Stimulated activated CD4-positive, alpha-beta T cell treated with anti-CD3 and anti-CD28 coated beads, Interleukin-1b, Interleukin-23, amount 100 ng/mL, for 48 hours (primary cell): ENCODE measurements at places on chromosomes 7 and 10.

DNA sequence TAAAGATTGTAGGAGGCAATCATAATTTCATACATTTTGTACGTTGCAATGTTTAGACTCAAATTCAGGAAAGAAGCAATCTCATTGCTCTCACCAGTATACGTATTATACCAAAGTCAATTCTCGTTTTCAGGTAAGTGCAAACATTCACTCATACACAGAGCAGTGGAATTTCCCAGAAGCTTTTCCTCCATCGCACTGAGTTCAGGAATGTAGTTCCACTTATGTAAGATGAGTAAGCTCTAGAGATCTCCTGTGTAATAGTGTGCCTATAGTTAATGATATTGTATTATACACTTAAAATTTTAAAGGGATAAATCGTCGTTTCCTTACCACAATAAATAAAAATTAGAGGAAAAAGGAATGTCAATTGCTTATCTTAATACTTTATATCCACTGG lies 470.8 kb upstream of the KCND2 start:
- no peak for DNase-seq

- no peak for DNase-seq
Observed at GRCh38 chr10:34190580-34190979, 624.5 kb downstream of the PARD3 start.

DNA sequence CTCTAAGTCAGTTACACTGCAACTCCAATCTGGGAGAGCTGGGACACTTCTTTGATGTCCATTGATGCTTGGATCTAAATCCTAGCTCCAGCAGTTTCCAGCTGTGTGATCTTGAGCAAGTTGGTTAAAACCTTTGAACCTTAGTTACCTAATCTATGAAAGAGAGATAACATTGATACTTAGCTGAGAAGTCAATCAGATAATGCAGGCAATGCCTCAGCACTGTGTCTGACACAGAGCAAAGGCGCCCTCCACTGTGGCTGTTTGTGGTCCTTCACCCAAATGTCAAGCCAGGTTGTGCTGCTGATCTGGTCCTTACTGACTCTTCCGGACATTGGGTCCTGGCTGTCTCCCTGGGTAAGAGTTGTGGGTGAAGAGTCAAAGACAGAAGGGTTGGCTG lies 20.2 kb downstream of the DNTT start:
- DNase-seq: no peak

- no peak for DNase-seq
Observed at GRCh38 chr10:68598978-68599770, 39.0 kb downstream of the TET1 start.

DNA sequence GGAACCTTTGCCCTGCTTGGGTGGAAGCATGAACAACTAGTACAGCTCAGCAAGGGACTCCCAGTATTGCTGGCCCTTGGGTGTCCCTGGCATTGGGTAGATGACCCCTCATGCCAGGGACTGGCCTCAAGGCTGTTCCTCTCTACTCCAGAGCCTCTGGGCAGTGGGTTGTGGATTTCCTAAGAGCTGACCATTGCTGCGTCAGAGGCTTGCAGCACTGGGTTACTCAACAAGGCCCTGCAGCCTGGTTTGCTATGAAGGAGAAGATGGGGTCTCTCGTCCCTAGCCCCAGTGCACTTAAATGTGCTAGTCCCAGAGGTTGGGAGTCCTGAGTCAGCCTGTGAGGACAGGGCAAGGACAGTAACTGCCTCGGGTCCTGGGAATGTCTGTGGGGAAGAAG lies 2.5 kb downstream of the VSIR start:
- DNase-seq: no peak

- DNase-seq: peak; percentile 30
Observed at GRCh38 chr7:82677493-82677892, 233.9 kb upstream of the CACNA2D1 start.

DNA sequence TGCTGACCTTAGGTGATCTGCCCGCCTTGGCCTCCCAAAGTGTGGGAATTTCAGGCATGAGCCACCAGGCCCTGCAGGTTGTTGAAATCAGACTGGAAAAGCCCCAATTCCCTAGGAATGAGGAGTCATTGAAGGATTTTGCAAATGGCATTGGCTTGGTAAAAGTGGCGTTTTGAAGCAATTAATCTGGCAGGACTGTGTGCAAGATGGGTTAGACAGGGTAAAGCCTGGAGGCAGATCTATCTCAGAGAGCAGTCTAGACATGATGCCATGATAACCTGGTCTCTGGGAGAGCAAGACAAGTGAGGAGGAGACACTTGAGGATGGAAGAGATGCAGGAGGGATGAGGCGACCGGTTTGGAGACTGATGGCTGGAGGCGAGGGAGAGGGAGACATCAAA lies 45.7 kb upstream of the UBE2H start:
- no peak for DNase-seq

- DNase-seq: no peak
Observed at GRCh38 chr10:19658622-19659233, 157.5 kb upstream of the PLXDC2 start.

GRCh38 chr10:131997366-131998049 lies 15.8 kb upstream of the BNIP3 start:
- no peak for DNase-seq

DNA sequence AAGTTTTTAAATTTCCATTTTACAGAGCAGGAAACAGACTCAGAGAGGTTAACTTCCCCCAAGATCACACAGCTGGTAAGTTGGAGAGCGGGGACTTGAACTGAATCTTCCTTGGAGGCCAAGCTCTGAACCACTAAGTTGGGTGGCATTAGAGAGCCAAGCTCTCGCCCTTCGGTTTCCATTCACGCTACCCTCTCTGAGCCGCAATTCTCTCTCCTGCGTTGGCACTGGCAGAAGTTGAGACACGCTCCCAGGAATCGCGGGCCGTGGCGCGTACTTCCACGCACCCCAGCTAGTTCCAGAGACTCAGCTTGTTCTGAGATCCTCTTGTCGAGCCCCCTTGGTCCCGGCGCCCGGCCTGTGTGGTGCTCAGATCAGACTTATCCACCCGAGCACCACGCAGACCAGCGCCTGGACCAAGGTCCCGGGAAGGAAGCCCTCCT lies 29.3 kb upstream of the VAX1 start:
- no peak for DNase-seq

DNA sequence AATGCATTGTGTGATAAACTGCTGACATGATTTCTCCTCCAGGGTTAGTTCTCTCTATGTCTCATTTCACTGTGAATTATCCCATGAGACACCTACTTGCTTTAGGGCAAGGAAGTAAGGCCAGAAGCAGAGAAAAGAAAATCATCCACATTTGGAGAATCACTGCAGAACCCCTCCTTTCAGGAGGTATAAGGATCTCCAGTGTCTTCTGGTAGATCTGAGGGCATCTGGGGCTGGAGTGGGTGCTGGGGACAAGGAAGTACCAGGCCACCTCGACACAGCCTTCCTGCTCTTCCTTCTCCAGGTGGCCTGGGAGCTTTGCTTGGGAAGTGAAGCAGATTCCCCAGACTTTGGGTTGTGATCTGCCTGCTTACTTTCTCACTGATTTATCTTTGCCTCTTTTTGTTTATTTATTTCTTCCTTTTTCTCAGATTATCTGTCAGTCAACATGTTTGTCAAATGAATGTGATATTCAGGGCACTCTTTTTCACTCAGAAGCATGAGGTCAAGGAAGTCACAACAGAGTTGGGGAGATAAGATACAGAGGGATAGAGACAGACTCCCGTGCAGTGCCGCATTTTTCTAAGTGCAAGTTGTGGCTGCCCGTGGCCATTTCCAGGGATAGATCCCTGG lies 12.4 kb upstream of the CAMK2G start:
- no peak for DNase-seq

DNA sequence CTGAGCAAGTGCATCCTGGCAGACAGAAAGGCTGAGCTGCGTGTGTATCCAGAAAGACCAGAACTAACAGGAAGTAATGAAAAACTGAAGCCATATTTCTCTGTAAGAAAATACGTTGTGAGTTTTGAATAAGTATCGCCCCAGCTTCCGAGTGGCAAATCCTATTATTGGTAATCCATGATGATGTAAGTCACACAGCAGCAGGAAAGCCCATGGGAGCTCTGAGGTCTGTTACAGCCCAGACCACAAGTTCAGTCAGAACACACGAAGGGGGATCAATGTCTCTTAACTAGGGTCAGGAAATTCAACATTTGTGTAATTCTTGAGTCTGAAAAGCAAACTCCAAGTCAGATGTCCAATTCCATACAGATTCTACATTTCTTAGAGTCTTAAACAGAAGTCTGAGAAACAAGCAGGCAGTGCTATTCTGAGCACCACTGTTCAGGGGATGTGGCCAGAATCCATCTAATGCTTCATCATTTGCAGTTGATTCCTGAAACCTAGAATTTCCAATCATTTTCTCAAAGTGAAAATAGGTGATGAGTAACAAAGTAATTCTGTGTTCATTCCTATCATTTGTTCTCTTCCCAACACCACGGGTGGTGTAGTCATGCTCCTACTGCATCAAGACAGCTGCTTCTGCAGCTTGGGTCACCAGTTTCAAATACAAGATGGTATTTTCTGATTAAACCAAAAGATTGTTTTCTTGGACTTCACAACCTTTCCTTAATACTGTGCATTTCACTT lies at the start of gene LRIT2:
LRIT2 (minus strand) TSS at position 118 of the 747 bp plus-strand sequence; CDS start at position 94, 24 bp downstream.
- no peak for DNase-seq

DNA sequence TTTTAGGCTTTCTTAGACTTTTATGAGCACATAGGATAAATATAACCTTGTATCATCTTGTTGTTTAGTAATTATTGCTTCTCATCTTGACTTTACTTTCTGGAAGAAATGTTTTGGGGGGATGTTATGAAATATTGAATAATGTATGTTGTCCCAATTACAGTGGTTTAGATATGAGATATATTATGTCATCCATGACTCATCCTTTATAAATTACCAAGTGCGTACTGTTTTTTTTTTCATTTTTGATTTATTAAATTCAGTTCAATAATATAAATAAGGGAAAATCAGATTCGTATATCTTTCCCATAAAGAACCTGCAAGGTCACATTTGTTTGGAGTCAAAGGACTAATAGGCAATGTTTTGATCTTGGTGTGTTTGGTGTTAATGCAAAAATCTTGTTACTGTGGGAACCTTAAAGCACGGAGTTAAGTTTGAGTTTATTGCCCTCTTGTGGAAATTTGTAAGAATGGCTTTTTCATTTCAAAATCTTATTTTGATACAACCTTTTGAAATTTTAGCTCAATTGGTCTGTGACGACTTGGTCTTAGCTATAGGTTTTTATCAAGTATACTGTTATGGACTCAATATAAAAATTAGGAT lies 108.6 kb downstream of the SRI start:
- no peak for DNase-seq

GRCh38 chr7:127258111-127258510 lies 5.4 kb upstream of the GRM8 start:
- no peak for DNase-seq

DNA sequence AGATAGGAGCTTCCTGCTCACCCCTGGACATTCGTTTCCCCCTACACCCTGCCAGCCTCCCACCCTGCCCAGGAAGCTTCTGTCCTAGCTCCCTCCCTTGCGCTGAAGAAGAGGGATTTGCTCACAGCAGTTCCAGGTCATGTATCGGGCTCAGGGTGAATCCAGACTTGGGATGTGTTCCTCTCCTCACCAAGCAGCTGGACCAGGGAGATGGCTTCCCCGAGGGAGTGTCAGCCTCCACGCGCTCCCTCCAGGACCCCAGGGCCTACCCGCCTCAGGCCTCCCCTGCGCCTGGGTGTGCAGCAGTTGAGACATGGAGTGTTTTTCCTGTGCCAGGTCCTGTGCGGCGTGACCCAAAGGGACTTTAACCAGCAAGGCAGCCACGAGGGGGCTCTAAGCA lies 435.6 kb upstream of the FOXK1 start:
- no peak for DNase-seq

DNA sequence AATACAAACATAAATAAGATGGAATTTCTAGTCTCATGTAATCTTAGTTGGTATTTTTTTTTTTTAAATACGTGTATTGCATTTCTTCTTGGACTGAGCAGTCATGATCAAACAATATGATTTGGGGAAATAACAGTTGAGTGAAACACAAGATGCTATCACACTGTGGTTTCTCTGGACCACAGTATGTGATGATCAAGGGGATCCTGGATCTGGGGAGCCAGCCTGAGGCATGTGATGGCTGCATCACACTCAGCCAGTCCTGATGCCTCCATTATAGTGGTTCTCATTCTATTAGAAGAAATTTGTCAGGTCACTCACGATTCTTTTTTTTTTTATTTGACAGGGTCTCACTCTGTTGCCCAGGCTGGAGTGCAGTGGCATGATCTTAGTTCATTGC lies 495.9 kb upstream of the POT1 start:
- no peak for DNase-seq

GRCh38 chr10:103724771-103725170 lies 130.6 kb downstream of the SH3PXD2A start:
- DNase-seq: no peak

GRCh38 chr7:96136600-96137239 lies 185.2 kb downstream of the SLC25A13 start:
- DNase-seq: no peak

DNA sequence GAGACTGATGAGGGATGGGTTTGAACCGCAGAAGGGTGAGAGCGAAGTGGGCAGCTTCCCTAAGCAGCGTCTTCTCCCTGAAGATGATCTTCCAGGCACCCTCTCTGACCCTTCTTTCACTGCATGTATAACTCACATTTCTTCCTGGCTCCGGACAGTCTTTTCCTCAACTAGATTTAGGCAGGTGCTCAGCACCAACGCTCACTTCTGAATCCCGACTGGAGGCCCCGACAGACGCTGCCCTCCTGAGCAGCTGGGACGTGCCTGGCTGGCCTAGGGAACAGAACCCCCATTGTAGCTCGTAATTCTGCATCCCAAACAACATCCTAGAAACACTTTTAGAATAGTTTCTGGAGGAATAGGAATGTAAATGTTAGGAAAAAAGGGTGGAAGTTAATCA lies 206.6 kb downstream of the DIP2C start:
- no peak for DNase-seq

GRCh38 chr7:48441848-48442492 lies 270.7 kb downstream of the ABCA13 start:
- no peak for DNase-seq

- DNase-seq: no peak
Observed at GRCh38 chr7:94449151-94449725, 54.5 kb downstream of the COL1A2 start.

- DNase-seq: no peak
Observed at GRCh38 chr7:143188994-143189393, 5.8 kb downstream of the TAS2R39 start.

DNA sequence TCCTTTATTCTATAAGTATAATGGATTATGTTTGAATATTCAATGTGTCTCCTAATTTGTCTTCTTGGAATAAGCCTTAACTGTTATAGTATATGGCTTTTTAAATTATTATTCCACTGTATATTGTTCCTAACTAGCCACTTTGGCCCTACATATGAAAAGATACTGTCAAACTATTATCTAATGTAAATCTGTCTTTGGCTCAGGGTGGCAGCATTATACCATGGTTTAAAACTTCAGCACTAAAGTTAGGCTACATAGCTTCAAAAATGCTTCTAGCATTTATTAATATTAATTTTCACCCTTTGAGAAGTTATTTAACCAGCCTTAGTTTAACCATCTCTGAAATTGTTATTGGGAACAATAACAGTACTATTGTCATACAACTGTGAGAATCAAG lies 543.1 kb upstream of the MBL2 start:
- DNase-seq: no peak
